Pulmonary artery endothelial cell (primary cell): ENCODE measurements at places on chromosomes 5 and 9. TPM values are rescaled to one million over a fixed set of nuclear protein-coding genes. Genes with fewer than 3 reads are reported as not detected.

- DNase-seq: no peak
Measured at GRCh38 chr5:158544388-158545339, 555.1 kb downstream of the EBF1 start.

DNA sequence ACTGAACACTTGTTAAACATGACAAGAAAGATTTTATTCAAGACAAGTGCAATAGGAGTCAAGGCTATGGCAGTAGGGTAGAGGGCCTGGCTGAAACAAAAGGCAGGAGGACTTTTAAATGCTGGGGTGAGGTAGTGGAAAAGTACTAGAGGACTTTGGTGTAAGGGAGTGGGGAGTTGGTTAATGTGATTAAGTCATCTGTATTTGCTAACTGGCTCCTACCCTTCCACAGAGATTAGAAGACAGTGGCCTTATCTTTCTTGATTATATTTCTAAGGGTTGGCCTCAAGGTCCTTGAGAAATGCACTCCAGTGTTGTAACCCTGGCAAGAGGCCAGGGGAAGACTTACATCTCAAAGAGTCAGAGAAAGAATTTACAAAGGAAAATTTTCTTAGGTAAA is 160.2 kb upstream of the FTMT start:
- no peak for DNase-seq

DNA sequence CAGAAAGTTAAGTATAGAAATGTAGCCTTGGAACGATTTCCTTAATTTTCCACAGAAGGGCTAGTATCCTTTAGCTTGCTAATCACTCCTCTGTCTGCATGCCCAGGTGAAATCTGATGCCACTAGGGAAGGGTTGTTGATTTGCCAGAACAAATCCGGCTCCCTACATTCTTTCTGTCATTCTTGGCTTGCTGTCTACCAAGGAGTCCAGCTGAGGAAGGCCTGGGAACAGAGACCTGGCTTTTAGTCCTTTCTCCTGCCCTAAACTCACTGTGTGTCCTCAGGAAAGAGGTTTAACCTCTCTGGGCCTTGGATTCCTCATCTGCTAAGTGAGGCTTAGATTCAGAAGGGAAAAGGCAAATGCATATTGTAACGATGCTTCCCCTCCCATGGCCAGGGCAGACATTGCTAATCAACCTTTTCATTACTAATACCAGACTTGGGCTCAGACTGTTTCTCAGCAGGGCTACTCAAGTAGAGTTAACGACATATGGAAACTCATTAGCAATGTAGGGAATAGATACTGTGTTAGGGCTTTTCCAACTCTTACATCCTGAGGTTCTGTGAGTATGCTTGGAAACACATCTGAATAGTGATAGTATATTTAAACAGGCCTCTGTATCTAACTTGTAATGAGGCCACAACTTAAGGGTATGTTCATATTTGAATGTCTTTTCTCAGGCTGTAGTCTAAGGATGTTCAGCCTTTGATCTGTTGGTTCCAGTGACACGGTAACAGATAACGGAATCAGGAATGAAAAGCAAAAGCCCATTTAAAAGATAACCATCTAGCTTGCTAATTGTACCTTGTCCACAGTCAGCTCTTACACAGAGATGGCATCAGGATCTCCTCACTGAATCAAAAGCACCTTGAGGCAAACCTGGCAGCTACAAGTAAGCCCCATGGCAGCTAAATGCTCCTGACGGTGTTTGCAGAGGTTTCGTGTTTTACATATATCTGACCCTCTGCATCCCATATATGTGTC is 4.1 kb downstream of the GALNT10 start:
- DNase-seq: no peak

- DNase-seq: no peak
Measured at GRCh38 chr9:12425878-12426864, 267.0 kb upstream of the TYRP1 start.

- peak; percentile 10 for DNase-seq
Measured at GRCh38 chr9:94014066-94014654, 59.0 kb upstream of the BARX1 start.

- DNase-seq: no peak
Measured at GRCh38 chr5:103347716-103348423, 89.3 kb downstream of the MACIR start.

DNA sequence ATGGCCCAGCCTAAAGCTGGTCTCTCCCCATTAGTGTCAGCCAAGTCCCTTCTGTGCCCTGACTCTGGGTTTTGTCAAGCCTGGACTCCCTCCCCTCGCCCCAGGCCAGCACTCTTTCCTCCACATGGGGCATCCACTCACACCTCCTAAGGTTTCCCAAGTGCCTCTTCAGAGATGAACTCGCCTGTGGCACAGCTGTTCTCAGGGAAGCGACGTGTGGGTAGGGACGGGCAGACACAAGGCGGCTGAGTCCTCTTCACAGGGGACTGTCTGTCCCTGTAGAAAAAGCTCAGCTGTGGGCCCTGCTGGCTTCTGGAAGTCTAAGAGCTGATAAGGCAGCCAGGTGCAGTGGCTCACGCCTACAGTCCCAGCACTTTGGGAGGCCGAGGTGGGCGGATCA is 78.5 kb downstream of the CACNA1B start:
- no peak for DNase-seq

DNA sequence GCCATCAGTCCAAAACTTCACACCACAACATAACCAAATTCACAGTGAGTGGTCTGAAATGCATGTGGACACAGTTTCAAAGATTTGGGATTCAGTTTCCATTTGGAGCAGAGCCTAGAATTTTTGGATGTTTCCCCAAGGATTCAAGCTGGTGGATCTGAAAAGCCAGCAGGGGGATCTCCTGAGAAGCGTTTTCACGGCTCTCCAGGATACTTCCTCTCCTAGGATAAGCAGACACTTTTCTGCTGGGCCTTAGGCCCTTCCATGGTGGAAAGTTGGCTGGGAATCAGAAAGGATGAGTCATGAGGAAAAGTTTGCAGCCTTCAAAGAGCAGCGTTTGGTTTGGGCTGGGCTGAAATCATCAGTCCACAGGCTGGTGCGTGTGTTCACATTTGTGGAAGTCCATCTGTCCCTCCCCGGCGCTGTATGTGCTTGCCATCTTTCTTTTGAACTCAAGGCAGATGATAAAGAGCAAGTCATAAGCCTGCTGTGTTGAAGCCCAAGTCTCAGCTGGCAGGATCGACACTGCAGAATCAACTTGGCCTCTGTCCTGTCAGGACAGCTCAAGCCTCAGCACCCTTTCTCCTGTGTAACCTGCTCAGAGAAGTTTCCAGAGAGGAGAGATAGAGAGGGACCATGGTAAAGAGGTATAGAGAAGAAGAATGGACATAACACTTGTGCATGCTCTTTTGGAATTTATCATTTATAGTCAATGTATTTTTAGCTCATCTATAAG is 152.6 kb upstream of the MSX2 start:
- peak; percentile 36 for DNase-seq

DNA sequence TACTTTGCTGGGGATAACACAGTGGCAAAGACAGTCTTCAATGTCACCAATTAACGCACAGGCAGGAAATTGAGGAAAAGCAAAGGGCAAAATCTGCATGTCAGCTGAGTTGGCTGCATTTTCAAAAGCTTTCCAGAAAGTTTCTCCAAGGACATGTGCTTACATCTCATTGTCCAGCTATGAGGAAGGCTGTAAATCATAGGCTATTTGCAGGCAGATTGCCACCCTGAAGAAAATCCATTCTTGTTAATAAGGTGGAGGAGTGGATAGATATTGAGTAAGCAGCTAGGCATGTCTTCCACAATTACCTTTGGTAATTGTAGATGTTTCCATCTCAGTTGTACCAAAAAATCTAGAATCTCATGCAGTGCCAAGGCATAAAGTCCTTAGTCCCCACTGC is 278.0 kb upstream of the NUDT12 start:
- no peak for DNase-seq

- DNase-seq: no peak
Measured at GRCh38 chr9:124840300-124840833, 12.9 kb upstream of the WDR38 start.

DNA sequence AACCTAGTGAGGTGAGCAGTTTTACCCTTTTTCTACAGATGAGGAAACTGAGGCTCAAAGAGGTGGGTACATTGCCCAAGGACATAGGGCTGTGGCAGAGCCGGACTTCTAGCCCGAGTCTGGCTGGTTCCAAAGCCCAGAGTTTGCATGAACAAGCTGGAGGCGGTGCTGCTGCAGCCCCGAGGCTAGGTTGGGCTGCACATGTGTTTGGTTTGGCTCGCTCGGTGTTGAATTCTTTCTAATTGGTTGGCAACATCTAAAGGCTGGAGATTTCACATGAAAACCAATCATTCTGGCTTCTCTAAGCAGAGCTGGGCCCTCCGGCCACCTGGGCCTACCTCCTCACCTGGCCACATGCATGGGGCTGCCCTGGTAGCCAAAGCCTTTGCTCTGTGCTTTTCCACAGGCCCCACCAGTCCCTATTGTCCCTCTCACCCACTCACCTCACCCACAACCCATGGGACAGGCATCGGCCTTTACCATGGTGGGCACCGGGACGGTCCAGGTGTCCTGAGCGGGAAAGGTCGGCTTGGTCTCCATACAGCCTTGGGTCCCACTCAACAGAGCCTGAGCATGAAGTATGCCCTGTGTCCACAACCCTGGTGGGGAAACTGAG is 262.3 kb downstream of the NSG2 start:
- no peak for DNase-seq

GRCh38 chr5:109479260-109479860 is 69.6 kb upstream of the PJA2 start:
- no peak for DNase-seq

DNA sequence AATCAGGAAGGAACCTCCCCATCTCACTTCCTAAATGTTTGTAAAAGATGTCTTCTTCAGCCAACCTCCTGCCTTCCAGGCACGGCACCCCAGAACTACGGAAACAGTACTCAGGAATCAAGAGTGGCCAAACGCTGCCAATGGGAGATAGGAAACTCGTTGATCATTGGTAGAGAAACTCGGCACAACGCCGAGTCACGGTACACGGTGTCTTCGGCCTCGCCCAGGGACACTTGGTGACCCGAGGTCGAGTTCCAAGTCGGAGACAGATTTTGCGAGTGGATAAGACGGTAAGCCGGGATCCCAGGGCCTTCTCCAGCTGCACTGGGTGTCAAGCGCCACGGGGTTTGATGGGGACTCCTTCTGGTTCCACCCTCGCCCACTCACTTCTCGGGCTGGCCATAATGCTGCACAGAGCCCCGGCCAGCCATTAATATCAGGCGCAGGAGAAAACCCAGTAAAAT is 343 bp downstream of the KIAA0825 start:
- no peak for DNase-seq

GRCh38 chr9:121569266-121569648 is 69.6 kb upstream of the GGTA1 start:
- DNase-seq: no peak

DNA sequence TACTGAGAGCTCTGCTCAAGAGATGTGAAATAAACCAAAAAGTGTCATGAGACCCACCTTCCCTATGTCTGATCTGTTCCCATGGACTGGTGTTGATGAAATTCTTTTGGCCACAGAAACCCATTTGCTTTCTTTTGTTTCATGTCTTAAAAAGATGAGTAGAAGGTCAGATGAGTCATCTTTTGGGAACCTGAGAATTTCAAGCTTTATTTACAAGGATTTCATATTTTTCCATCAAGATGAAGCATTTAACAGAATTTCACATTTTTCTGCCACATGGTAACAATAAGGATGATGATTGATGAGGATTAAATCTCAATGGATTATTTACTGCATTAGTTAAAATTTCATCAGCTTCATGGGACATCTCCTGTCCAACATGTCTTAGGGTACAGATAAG is 337.8 kb downstream of the DEPDC1B start:
- DNase-seq: no peak

DNA sequence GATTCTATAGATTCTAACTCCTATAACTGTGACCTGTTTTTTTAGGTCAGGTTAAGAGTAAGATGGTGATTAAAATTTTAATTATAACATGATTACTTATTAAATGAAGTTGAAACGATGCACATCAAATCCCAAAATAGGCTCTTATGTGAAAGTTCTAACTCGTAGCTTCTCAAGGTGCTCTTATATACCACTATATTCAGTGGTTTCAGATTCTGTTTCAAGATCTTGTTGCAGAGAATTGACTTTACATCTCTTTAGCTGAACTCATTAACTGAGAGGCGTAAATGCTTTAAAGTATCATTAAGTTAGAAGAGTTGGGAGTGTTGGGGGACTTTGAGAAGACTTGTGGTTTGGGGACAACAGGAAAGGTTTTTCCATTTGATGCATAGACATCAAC is 1399.8 kb downstream of the PTPRD start:
- DNase-seq: no peak

GRCh38 chr9:133191989-133192388 is 17.1 kb downstream of the OBP2B start:
- no peak for DNase-seq

- DNase-seq: no peak
Measured at GRCh38 chr9:74663439-74663838, 166.3 kb downstream of the RORB start.

DNA sequence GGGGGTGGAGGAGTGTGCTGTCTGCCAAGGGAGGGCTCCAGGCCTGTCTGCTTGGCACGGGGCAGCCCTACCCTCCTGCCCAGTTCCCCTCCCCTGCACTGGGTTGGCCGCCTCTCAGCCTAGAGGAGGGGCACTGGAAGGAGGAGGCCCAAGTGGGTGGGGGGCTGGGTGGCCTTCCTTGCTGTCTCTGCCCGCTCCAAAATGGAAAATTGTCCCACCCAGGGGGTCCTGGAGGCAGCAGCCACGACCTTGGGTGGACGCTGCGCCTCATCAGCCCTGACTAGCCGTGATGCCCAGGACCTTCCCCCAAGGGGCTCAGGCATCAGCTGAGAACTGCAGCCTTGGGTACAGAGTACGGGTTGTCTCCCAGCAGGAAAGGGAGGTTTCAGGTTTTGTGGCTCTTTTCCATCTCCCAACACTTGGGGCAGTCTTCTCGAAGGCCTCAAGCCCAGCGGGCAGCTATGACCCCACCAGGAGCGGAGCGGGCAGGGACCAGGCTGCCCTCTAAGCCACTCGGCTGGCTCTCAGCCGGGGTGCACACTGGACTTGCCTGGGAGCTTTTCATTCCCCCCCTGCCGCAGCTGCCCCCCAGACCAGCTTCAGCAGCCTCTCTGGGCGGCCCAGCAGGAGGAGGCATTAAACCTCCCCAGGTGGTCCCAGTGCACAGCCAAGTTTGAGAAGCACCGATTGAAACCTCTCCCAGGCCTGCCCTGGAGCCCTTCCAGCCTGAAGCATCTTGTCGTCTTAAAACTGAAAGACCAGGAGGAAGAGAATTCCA is 20.6 kb downstream of the NTNG2 start:
- no peak for DNase-seq

The OR1J2 gene
- not detected in 2 replicates for total RNA-seq

The CKS2 gene
- total RNA-seq: 97.0 and 275 TPM in 2 replicates

The CACNA1B gene
- total RNA-seq: 0.07 TPM in 2 replicates

The TRIM32 gene
- 16.6 and 18.0 TPM in 2 replicates for total RNA-seq

The PPP3R2 gene
- not detected in 2 replicates for total RNA-seq

The CAMK2A gene
- not detected in 2 replicates for total RNA-seq

The SV2C gene
- not detected in 2 replicates for total RNA-seq

The ELL2 gene
- 18.5 and 21.0 TPM in 2 replicates for total RNA-seq
